ENCODE measurements at places on chromosomes 11 and 22.

- no peak for DNase-seq
Measured at GRCh38 chr11:85750646-85751045, 60.3 kb downstream of the SYTL2 start.

DNA sequence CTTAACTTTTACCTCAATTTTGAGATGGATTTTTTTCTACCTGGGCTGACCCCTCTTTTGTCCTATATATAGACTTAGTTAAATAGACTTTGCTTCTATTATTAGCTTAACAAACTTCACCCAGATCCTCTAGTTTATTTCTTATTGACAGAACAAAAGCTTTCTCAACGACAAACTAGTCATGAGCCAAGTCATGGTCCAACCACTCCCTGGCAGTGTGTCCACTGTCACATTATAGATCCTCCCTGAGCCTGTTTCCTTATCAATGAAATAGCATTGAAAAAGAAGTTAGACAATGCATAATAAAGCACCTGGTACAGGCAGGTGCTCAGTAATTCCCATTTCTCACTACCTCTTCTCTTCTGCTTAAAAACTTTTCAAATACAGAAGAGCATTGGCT is 155.1 kb downstream of the SPON1 start:
- no peak for DNase-seq

DNA sequence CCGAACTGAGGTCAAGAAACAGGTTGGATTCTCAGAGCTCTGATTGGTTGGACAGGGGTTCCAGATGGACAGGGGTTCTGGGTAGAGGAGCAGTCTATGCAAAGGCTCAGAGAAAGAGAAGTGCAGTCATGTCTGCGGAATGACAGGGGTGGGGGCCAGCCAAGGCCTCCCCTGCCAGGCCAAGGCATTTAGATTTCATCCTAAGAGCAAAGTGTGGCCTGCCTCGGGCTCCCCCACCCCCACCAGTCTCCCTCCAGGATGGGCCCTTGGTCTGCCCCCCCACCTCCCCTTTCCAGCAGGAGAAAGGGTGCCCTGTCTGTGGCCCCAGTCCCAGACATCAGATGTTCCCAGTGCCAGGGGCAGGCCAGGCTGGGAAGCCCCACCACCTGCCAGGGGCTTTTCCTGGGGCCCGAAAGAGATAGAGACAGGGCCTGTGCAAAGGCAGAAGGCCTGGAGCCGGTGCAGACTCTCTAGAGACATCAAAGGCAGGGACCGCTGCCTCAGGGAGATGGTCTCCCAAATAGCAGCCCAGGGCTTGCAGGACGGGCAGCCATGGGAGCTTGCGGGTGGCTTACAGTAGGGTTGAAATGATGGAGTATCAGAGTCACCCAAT is 9.4 kb downstream of the SUSD2 start:
- no peak for DNase-seq

GRCh38 chr11:130211144-130211543 is 51.6 kb downstream of the ST14 start:
- no peak for DNase-seq

DNA sequence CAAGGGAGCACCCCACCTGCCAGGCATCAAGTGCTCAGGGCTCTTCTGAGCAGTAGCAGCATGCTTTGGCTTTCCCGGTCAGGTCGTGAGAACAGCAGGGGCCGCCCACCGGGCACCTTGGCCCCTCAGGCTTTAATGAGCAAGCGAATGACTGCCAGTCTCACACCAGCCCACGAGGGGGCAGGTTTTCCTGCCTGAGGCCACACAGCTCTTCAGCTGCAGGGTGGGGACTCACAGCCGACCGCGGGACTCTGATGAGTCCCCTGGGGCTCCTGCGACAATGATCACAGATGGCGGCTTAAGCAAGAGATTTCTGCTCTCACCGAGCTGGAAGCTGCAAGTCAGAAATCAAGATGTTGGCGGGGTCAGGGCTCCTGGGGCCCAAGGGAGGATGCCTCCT is 14.3 kb upstream of the FGF19 start:
- DNase-seq, result no peak

DNA sequence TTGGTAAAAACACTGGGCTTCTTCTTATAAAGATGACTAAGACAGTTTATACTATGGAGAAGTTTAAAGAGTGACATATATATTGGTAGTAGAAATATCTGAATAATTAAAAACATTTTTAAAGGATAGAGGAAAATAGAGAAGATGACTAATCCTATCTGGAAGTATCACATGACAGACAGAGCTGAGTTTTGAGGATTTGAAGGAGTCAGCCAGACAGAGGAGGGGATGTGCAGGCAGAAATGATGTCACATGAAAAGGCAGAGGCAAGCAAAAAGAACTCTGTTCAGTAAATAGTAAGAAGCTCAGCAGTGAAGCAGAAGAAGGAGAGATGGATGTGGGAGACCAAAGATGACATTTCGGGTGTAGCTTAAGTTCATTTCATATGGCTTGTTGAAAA is 1.6 kb downstream of the OR10A2 start:
- DNase-seq, result no peak

GRCh38 chr22:30773919-30774318 is 79.2 kb downstream of the OSBP2 start:
- DNase-seq, result no peak
